Neural progenitor cell (in vitro differentiated cells): ENCODE measurements at places on chromosomes 3 and 15. TPM values are rescaled to one million over a fixed set of nuclear protein-coding genes. Genes with fewer than 3 reads are reported as not detected.

DNA sequence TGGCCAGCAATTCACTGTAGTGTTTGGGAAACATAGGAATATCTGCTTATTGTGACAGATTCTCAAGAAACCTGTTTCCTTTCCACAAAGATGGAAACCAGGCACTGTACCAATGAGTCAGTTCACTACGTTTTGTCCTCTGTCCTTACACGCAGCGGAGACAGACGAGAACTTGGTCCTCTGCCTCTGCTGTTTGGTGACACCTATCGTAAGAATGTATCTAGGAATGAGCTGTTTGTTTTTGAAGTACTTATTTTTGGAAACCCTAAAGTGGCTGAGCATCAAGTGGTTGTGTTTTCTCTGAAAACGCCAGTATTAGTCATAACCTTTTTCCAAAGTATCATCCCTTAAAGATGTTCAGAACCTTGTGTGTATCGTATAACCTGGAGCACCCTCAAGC lies 93.0 kb downstream of the PGPEP1L start:
- DNase-seq, result no peak
- H3K4me3 ChIP-seq, result no peak overlapping the region
- no peaks in the 10 kb centered on the region for H3K4me1 ChIP-seq
- H3K27ac ChIP-seq, result no peak overlapping the region
- no peaks in the 10 kb centered on the region for H3K27me3 ChIP-seq

The SLC41A3 gene
- total RNA-seq, result 24.9 and 52.3 TPM in 2 replicates

DNA sequence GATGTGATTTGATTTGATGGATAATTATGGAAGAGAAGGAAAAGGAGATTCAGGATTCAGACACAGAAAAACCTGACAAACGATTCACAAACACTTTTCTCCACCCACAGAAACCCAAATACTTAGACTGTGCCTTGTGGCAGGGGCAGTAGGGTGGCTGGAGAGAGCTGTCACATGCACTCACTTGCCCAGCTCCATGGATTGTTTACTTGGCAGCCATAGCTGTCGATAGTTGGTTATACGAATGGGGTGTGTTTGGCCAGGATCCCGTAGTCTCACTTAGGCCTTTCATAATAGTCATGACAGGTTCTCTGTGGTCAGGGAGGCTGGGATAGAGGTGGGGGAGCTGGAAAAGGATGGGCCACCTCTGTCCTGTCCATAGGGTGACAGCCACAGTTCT lies 76.9 kb downstream of the CACNA1D start:
- H3K4me1 ChIP-seq, result peaks cover 35% of the 10 kb centered on the region
- H3K27ac ChIP-seq, result no peak overlapping the region
- no peaks in the 10 kb centered on the region for H3K36me3 ChIP-seq
- H3K27me3 ChIP-seq, result no peaks in the 10 kb centered on the region
- no peak overlapping the region for H3K4me3 ChIP-seq
- no peak for DNase-seq

DNA sequence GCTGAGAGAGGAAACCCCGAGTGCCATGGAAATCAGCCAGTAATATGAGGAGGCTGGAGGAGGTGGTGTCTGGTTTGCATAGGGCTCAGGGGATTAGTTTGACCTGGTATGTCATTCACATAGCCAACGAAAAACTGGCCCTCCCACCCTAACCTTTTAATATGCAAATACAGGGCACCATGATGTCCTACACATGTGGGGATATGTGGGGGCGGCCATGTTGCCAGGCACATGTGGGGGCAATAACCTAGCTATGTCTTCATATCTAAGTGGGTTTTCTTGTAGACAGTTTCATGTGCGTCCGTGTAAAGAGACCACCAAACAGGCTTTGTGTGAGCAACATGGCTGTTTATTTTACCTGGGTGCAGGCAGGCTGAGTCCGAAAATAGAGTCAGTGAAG lies 110.1 kb downstream of the MOBP start:
- H3K4me3 ChIP-seq, result no peak overlapping the region
- H3K36me3 ChIP-seq, result no peaks in the 10 kb centered on the region
- peak; percentile 69 for DNase-seq
- peaks cover 26% of the 10 kb centered on the region for H3K4me1 ChIP-seq
- peak overlapping the region; percentile 71 for H3K27ac ChIP-seq
- no peaks in the 10 kb centered on the region for H3K27me3 ChIP-seq

DNA sequence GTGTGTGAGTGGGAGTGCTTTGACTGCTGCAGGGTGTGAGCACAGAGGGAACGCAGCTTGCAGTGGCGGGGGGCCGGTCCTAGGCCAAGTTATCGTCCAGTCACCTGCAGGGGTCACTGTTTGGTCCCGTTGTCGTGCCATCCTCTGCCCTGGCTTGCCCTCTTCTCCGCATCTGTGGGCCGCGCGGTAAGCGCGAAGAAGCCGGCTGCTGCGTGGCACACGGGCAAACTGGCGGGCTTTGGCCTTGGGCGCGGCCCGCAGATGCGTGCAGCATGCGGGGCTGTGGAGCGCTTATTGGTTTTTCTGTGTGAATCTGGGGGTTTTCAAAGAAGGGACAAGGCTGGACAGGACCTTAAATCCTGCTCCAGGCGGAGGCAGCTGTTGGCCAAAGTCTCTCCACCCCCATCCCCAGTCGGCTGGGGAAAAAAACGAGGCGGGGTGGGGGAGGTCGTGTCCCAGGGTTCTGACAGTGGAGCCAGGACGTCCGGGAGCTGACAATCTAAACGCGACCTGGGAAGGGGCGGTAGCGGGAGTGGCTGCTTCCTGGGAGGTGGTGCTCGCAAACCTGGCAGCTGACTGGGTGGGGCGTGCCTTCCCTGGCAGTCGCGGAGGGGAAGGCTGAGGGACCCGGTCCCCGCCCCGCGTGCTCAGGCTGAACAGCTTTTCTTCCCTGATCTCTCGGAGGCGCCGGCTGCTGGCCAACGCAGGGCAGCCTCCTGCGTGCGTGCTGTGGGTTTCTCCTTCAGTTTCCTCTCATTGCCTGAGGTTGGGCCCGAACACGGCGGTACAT lies 39.7 kb upstream of the VEPH1 start:
- H3K36me3 ChIP-seq, result no peaks in the 10 kb centered on the region
- H3K27me3 ChIP-seq, result peaks cover 49% of the 10 kb centered on the region
- H3K4me3 ChIP-seq, result peak overlapping the region; percentile 48
- H3K4me1 ChIP-seq, result no peaks in the 10 kb centered on the region
- no peak overlapping the region for H3K27ac ChIP-seq
- DNase-seq, result peak; percentile 72

GRCh38 chr3:169610888-169611291 lies 52.6 kb downstream of the MECOM start:
- no peak for DNase-seq
- peaks cover 11% of the 10 kb centered on the region for H3K4me1 ChIP-seq
- H3K27me3 ChIP-seq, result no peaks in the 10 kb centered on the region
- no peak overlapping the region for H3K27ac ChIP-seq
- no peak overlapping the region for H3K4me3 ChIP-seq
- H3K36me3 ChIP-seq, result no peaks in the 10 kb centered on the region

The USP4 gene
- total RNA-seq, result 17.7 and 21.0 TPM in 2 replicates

DNA sequence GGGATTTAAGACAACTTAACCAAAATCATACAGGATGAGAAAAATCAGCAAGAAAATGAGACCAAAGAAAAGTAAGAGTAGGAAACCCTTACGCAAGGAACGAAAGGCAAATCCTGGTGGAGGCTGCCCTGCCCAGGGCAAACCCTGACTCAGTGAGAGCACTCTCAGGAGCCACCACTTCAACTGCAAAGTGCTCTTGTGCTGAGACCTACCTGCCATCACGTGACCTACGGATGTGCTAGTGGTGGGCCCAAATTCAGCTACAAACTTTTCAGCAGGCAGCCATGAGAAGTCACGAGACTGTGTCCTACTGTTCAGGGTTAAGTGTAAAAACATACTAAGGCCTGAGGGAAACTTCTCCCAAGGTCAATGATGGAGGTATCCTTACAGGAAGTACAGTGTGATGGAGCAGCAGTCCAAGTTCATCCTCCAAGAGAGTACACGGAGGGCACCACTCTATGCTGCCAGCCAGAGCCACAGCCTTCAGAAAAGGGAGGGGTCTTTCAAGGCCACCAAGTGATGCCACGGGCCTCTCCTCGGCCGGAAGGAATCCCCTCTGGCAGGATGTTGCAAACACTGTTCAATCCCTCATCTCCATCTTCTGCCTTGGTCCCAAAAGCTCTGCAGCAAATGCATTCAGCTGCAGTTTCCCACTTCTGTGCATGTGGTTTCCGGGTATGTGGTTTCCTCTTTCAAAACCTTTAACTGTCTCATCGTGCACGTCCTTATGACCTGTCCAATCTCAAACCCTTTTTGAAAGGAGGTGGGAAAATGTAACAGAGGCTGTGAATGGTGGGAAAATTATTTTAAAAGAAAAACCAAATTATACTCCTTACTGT lies 9.5 kb downstream of the CHSY1 start:
- H3K27ac ChIP-seq, result no peak overlapping the region
- no peaks in the 10 kb centered on the region for H3K36me3 ChIP-seq
- H3K4me3 ChIP-seq, result no peak overlapping the region
- no peak for DNase-seq

The TRIM59 gene
- 80.9 and 120 TPM in 2 replicates for total RNA-seq

DNA sequence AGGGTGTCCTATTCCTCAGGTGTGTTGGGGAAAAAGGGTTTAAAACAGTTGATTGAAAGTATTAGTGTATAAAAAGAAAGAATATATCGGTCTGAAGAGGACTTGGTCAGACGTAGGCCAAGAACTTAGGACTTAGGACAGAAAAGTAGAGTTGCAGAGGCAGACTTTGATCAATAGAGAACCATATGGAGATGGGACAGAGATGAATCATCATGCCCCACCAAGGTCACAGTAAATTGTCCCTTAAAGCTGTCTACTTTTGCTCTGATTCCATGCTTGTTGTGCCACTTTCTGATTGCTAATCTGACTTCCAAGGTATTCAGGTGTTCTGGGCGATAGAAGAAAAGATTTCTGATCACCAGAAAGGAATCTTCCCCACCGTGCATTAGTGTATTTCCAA lies 52.9 kb upstream of the ZDHHC23 start:
- no peaks in the 10 kb centered on the region for H3K36me3 ChIP-seq
- no peak overlapping the region for H3K27ac ChIP-seq

DNA sequence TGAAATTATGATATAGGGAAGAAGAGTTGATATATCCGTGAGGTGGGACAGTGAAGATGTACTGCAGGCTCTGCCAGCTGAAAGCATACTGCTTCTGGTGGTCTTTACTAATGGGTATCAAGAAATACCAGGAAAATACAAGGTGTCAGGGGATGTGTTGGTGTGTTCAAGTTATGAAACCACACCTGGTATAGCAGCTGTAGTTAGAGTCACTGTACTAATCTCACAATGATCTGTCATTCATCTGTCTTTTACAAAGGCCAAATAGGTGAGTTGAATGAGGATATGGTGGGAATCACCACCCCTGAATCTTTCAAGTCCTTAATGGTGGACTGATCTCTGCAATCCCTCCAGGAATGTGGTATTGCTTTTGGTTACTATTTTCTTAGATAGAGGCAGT lies 152.7 kb downstream of the NFKBIZ start:
- H3K36me3 ChIP-seq, result no peaks in the 10 kb centered on the region
- H3K27me3 ChIP-seq, result no peaks in the 10 kb centered on the region
- no peak overlapping the region for H3K27ac ChIP-seq
- no peak overlapping the region for H3K4me3 ChIP-seq

The SPTBN5 gene
- 0.15 TPM in 1 of 2 replicates, not detected in the other for total RNA-seq

- no peak overlapping the region for H3K27ac ChIP-seq
- H3K4me3 ChIP-seq, result no peak overlapping the region
- peaks cover 2% of the 10 kb centered on the region for H3K4me1 ChIP-seq
- peak; percentile 39 for DNase-seq
Measured at GRCh38 chr3:172987273-172987672, 153.8 kb downstream of the SPATA16 start.

The IGSF10 gene
- 0.15 and 0.22 TPM in 2 replicates for total RNA-seq

The SLC51A gene
- 0.28 TPM in 1 of 2 replicates, not detected in the other for total RNA-seq

DNA sequence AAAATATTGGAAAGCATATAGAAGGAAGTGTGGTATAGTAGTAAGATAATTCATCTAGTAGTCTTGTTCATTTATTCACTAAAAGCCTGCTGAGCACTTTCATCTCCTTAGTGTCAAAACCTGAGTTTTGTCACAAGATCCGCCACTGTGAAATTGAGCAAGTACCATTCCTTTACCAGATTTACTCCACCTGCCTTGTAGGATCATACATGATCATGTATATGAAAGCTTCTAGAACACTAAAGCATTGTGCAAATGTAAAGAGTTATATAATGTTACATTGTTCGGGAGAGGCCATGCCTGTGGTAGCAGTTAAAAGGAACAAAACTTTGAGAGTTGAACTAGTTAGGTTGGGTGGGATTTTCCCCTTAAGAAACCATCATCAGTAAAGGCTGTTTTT lies 35.0 kb downstream of the UBE2E2 start:
- DNase-seq, result no peak
- H3K27ac ChIP-seq, result no peak overlapping the region
- no peaks in the 10 kb centered on the region for H3K27me3 ChIP-seq

DNA sequence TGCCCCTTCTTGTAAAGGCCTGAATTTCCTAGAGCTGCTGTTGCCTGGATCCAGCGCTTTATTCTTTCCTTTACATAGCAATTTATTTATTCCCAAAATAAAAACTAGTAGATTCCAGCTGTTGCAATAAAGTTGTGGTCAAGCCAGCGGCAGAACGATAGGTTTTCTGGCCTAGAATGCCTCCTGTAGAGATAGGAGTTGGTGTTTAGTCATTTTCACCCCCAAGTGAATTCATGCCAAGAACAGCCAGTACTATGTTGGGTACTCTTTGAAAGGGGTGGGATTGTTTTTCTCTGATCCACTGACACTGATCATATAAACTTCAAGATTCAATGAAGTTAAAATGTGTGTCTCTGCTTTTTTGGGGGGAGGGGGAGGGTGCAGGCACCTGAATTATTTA lies 69.7 kb downstream of the KLHL25 start:
- no peak overlapping the region for H3K27ac ChIP-seq
- H3K36me3 ChIP-seq, result no peaks in the 10 kb centered on the region
- H3K27me3 ChIP-seq, result no peaks in the 10 kb centered on the region
- DNase-seq, result no peak
- H3K4me1 ChIP-seq, result no peaks in the 10 kb centered on the region

DNA sequence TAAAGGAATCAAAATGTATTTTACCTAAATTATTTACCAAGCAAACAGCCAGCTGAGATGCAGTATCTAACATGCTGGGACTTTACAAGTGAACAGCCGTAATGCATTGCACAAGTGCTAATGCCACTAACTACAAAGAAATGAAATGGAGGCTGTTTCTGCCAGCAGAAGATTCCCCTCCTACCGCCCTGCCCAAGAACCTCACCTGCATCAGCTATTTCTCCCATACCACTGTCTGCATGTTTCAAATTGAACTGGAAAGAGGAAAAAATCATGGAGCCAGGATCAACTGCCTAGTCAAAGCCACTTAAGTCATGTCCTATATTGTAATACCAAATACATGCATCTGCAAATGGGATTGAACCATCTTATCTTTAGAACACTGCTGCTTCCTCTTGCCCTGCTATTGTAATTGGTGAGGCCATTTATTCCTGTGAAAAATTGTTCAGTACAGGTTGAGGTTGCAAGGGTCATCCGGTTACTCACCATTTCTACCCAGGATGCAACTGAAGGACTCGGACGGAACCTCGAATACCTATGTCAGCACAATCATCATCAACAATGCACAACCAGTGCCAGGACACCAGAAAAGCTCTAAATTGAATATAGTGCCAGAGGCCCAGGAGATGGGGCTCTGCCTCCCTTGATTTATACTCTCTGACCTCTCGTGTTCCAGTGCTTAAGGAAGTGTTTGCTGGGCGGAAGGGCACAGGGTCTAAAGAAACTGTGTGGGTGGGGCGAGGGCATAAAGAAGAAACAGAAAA lies 27.5 kb downstream of the ANXA2 start:
- no peak overlapping the region for H3K27ac ChIP-seq
- no peaks in the 10 kb centered on the region for H3K36me3 ChIP-seq
- no peak overlapping the region for H3K4me3 ChIP-seq
- DNase-seq, result no peak
- H3K4me1 ChIP-seq, result peaks cover 34% of the 10 kb centered on the region

GRCh38 chr3:32978331-32978730 lies 26.9 kb downstream of the CCR4 start:
- no peak overlapping the region for H3K4me3 ChIP-seq
- no peaks in the 10 kb centered on the region for H3K27me3 ChIP-seq
- no peak overlapping the region for H3K27ac ChIP-seq
- H3K36me3 ChIP-seq, result no peaks in the 10 kb centered on the region
- DNase-seq, result no peak
